ENCODE measurements at places on chromosomes 16 and 17. TPM values are rescaled to one million over a fixed set of nuclear protein-coding genes. Genes with fewer than 3 reads are reported as not detected.

SLC6A4 gene
- total RNA-seq = 3.3 TPM

ZFP90 gene
- total RNA-seq = 12.4 TPM

FSCN2 gene
- 0.63 TPM for total RNA-seq

SGCA gene
- total RNA-seq = 127 TPM
